Central memory CD8-positive, alpha-beta T cell (primary cell): ENCODE measurements at places on chromosomes 5 and 9.

GRCh38 chr9:14941501-14942405, 31.5 kb upstream of the FREM1 start:
- DNase-seq: no peak

GRCh38 chr9:21579247-21579671, 97.1 kb upstream of the IFNE start:
- DNase-seq: no peak

DNA sequence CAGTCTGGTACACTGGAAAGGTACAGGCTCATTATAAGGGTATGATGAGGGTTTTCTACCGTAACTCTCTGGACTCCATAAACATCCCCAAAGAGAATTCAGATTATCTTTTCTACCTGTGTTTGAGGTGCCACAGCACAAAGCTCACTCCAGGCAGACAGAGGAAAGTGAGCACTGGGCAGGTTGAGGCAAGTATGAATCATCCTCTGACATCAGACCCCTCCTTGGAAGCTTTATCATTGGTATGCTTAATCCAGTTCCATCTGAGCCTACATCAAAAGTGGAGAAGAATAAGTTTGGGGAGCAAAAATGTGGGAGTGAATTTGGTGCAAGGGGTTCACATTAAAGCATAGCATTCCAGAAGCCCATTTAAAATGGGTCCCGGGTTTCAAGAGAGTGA, 21.7 kb downstream of the C9orf152 start:
- DNase-seq: no peak

GRCh38 chr5:107487056-107487542, 183.6 kb downstream of the EFNA5 start:
- no peak for DNase-seq

- no peak for DNase-seq
Observed at GRCh38 chr9:116336133-116336862, 182.7 kb downstream of the PAPPA start.

GRCh38 chr5:180085837-180086236, 14.3 kb upstream of the RNF130 start:
- no peak for DNase-seq

DNA sequence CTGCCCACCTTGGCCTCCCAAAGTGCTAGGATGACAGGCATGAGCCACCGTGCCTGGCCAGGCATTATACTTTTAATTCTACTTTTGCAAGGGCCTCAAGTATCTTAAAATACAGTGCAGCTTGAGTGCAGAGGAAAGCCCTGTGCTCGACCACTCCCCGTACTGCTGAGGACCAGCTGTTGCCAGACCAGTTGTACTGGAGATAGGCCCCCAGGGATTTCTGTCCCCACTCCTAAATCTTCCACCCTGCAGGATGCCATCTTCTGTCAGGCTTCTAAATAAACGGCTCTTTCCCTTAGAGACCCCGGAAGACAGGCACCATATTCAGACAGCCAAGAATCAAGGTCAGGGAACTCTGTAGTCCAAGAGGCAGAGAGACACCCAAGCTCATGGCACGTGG, 16.6 kb upstream of the PSMD5 start:
- DNase-seq: no peak

- DNase-seq: no peak
Observed at GRCh38 chr9:92392690-92393089, 11.7 kb downstream of the OGN start.

GRCh38 chr5:115456056-115456455, 88.5 kb downstream of the FEM1C start:
- no peak for DNase-seq

GRCh38 chr5:104817127-104817526, 1254.5 kb upstream of the NUDT12 start:
- DNase-seq: no peak

- DNase-seq: no peak
Observed at GRCh38 chr9:135908754-135909204, 1.4 kb upstream of the CAMSAP1 start.

- no peak for DNase-seq
Observed at GRCh38 chr5:179300581-179301180, 44.6 kb downstream of the ADAMTS2 start.

DNA sequence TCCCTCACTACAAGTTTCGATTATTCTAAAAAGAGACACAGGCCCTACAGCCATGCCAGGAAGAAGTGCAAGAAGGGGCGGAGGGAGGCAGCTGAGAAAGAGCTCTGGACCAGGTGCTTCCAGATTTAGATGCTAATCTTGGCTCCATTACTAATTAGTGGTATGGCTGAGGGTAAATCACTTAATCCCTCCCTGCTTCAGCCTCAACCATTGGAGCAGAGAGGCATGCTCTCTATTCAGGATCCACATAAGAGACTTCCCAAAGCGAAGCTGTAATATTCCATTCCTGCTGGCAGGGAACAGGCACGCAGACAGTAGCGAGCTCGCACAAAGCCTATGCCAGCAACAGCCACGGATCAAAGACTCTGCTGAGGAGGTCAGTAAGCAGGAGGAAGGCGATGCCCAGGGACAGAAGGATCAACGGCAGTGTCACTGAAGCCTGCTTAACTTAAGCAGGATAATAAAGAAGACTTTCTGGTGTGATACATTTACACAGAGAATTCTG, 24.2 kb downstream of the LIFR start:
- DNase-seq: no peak

DNA sequence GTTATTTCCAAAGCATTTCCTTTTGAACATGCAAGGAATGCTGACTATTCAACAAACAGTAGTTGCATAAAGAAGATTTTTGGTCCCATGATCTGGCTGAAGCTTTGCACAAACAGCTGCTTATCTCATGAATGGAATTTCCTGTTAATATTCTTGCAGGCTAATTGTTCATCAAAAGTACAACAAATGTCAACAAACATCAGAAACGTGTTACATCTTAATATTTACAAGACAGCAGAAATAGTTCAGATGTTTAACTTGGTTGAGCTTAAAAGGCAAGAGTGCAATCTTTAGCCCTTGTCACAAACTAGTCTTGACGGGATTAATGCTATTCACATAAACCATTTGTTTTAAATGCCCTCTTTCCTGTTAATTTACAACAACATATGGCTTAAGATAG, 47.9 kb upstream of the BASP1 start:
- no peak for DNase-seq

- DNase-seq: no peak
Observed at GRCh38 chr5:6773342-6774035, 60.3 kb downstream of the TENT4A start.

- no peak for DNase-seq
Observed at GRCh38 chr9:95181226-95181818, 136.2 kb downstream of the FANCC start.

GRCh38 chr5:139473105-139473504, 2.3 kb downstream of the SMIM33 start:
- no peak for DNase-seq

DNA sequence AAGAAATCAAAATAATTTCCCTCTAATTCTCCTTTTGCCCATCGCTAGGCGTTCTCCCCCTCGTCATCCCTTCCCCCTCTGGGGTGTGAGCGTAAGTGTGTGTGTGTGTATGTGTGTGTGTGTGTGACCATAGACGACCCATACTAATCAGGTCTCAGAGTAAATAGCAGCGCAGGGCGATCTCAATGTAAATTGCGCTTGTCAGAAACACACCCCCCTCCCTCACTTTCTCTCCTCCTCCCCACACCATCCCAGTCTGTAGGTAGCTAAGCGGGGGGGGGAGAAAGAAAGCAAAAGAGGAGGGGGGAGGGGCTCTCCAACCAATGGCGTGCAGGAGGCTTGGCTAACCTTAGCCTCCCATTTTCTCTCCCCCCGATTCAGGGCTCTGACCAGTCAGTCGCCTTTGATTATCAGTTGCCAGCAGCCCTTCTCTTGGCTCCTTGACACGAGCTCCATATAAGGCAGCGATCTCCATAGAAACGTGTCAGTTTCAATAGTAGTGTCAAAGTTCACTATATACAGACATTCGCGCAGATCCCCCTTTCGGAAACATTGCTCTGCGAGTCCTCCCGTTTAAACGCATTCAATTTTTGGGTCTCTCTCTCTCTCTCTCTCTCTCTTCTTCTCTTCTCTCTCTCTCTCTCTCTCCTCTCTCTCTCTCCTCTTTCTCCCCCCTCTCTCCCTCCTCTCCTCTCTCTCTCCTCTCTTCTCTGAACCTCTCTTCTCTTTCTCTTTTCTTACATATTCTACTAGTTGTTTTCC, at the start of gene NR2F1:
NR2F1 (plus strand) TSS at position 546 of the 762 bp plus-strand sequence. CDS start 1,802 bp downstream, outside the sequence.
- DNase-seq: no peak

GRCh38 chr5:56585999-56586691, 229.2 kb upstream of the MAP3K1 start:
- no peak for DNase-seq

GRCh38 chr9:99143655-99144054, 38.7 kb downstream of the TGFBR1 start:
- no peak for DNase-seq

GRCh38 chr9:98495530-98495929, 213.2 kb downstream of the GABBR2 start:
- DNase-seq: no peak

DNA sequence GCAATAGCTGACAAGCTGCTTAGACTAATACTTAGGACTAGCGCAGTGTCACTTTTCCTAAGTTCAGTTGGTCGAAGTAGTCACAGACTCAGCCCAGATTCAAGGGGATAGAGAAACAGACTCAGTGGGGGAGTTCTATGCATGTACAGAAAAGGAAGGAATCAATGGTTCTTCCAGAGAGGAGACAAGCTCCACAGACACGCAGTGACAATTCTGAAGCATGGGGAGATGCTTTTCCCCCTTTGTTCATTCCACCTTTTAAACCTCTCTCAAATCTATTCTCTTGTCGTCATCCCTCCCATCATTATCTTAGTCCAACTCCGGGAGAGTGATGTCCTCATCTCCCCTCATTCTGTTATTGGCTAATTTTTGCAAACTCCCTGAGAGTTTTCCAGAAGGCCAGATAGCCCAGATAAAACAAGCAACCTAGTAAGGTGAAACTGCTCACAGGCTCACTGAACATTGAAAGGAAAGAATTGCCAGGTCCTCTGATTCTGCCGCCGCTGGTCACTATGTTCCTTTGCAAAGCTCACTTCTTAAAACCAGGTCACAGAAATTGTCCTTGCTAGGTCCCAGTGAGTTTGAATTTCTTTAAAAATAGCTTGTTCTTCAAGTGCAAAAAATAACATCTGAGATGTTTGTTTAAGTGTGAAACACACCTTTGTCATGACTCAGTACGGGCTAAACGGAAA, 13.4 kb upstream of the STRBP start:
- no peak for DNase-seq

- no peak for DNase-seq
Observed at GRCh38 chr9:79289856-79290255, 281.9 kb upstream of the TLE4 start.

GRCh38 chr9:95003689-95004410, 277.4 kb downstream of the AOPEP start:
- DNase-seq: no peak

DNA sequence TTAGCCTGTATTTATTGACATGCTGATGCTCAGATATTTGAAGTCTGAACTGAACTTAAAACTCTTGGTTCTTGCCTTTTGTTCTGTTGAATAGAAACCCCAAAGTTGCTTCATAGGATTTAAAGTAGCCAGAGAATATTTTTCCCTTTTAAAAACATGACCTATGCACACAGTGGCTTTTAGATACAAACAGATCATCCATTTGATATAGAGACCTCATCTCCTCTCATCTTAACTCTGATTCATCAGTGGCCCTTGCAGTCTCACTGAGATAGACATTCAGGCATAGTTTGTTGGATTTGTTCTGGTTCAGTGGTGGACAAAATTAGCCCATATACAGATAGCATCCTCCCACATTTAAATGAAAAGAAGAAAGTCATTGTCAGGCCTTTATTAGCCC, 43.5 kb upstream of the PJA2 start:
- no peak for DNase-seq
